ENCODE measurements at places on chromosomes 3 and 15. TPM values are rescaled to one million over a fixed set of nuclear protein-coding genes. Genes with fewer than 3 reads are reported as not detected.

GRCh38 chr15:91208371-91208770 is 108.3 kb downstream of the SV2B start:
- DNase-seq = no peak

SLC2A2 gene
- total RNA-seq = not detected

DNA sequence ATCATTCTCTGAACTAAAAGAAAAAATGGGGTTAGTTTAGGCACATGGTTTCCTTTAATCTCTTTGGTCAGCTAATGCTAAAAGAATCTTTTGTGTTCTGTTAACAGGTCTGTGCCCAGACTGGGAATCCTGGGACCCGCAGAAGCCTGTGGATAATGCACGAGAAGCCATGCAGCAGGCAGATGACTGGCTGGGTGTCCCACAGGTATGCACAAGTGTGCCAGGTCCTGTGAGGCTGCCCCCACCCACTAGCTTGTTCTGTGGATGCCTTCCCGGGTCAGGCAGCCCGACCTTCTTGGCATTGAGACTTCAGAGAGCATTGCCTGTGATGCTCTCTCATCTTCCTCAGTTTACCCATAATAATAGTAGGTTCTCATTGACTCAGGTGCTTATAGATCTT is 70.4 kb downstream of the FLNB start:
- DNase-seq = no peak

DNA sequence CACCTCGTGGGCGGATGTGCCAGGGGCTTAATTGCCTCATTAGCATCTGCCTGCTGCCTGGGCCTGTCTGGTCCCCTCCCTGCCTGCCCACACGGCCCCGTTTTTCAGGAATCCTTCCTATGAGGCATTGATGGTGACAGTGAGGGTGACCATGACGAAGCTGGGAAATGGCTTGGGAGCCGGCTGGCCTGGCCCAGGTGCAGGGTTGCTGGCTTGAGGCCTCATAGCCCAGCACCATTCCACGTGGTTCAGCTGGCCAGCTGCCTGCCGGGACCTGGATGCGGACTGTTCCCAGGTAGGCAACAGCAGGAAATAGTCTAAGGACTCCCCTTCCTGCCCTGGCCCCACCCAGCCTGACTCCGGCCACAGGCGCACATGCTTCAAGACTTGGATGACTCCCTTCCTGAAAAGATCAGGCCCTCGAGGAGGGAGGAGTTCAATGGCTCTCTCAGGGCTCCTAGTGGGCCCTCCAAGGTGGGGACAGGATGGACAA is 8.9 kb upstream of the DUSP7 start:
- DNase-seq = no peak

DNA sequence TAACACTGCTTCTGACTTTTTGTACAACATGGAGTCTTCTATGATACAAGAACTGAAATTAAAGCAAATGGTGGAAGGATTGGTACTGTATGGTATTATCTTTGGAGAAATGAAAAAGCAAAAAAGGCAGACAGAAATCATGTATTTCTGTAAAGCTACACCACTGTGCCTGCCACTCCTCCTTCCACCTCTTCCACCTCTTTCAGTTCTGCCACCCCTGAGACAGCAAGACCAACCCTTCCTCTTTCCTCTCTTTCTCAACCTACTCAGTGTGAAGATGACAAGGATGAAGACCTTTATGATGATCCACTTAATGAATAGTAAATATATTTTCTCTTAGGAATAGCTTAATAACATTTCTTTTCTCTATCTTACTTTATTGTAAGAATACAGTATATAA is 57.0 kb downstream of the CD200 start:
- DNase-seq = no peak

DNA sequence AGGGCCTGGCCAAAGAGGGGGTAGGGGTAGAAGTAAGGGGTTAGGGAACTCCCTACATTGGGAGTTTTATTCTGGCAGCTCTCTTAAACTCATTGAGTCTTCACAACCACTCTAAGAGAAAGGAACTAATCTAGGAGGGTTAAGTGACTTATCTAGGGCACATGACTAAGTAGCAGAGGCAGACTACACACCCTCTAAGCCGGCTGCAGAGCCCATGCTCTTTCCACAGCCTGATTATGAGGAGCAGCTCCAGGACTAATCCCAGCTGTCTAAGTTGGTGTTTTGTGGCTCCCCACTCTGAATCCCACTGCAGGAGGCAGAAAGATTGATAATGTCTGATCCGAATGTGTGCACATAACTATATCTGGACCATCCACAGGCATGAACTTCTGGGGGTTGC is 374.6 kb downstream of the EPHB1 start:
- DNase-seq = no peak

GRCh38 chr3:96966181-96966929 is 152.0 kb downstream of the EPHA6 start:
- DNase-seq = no peak

TGM4 gene
- not detected for total RNA-seq

LRRC31 gene
- total RNA-seq = not detected

GRCh38 chr15:99604865-99605264 is 39.1 kb downstream of the MEF2A start:
- DNase-seq = no peak

GPR62 gene
- not detected for total RNA-seq

PLA2G4D gene
- not detected for total RNA-seq
